ENCODE measurements at places on chromosomes 7 and 10. TPM values are rescaled to one million over a fixed set of nuclear protein-coding genes. Genes with fewer than 3 reads are reported as not detected.

- H3K4me1 ChIP-seq, result no peaks in the 10 kb centered on the region
- H3K36me3 ChIP-seq, result no peaks in the 10 kb centered on the region
- DNase-seq, result no peak
- no peak overlapping the region for H3K27ac ChIP-seq
- no peak overlapping the region for H3K4me3 ChIP-seq
- no peaks in the 10 kb centered on the region for H3K27me3 ChIP-seq
Observed at GRCh38 chr7:53473371-53473770, 437.9 kb downstream of the POM121L12 start.

GRCh38 chr7:137146012-137146455, 197.5 kb downstream of the PTN start:
- H3K27ac ChIP-seq, result no peak overlapping the region
- H3K4me1 ChIP-seq, result no peaks in the 10 kb centered on the region
- no peaks in the 10 kb centered on the region for H3K27me3 ChIP-seq
- no peak for DNase-seq
- H3K4me3 ChIP-seq, result no peak overlapping the region

NOS3 gene
- 8.1 TPM for total RNA-seq

GRCh38 chr10:49612513-49613164, 1.2 kb upstream of the CHAT start:
- peaks cover 79% of the 10 kb centered on the region for H3K27me3 ChIP-seq
- H3K4me1 ChIP-seq, result no peaks in the 10 kb centered on the region
- H3K27ac ChIP-seq, result no peak overlapping the region
- H3K36me3 ChIP-seq, result peaks cover 6% of the 10 kb centered on the region
- no peak for DNase-seq

MRC1 gene
- 0.14 TPM for total RNA-seq

GRCh38 chr7:1857487-1858421, 187.7 kb downstream of the ELFN1 start:
- no peak for DNase-seq
- H3K27me3 ChIP-seq, result no peaks in the 10 kb centered on the region
- H3K27ac ChIP-seq, result no peak overlapping the region
- peaks cover 11% of the 10 kb centered on the region for H3K4me1 ChIP-seq

All from activated T-cell treated with anti-CD3 and anti-CD28 coated beads, Interleukin-2, amount 50 U/mL, for 72 hours (primary cell).